Endothelial cell of umbilical vein (primary cell): ENCODE measurements at places on chromosomes 12 and 14. TPM values are rescaled to one million over a fixed set of nuclear protein-coding genes. Genes with fewer than 3 reads are reported as not detected.

GRCh38 chr12:112938751-112939150 lies 477 bp downstream of the OAS3 start:
- no peak for DNase-seq

DNA sequence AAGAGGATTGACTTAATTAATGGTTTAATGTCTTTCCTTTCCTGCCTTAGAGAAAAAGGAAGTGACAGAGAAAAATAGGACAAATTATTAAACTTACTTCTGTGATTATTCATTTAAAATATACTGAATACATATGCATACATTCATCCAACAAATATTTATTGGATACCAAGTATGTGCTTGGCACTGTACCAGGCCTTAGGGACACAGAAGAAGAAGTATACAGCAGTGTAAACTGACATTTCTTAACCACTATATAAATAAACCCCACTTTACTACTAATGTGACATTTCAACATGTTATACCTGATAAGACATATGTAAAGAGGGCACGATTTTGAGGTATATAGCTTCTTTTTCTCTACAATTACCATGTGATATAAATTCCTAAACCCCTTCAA lies 53.6 kb downstream of the ERO1A start:
- no peak for DNase-seq

DNA sequence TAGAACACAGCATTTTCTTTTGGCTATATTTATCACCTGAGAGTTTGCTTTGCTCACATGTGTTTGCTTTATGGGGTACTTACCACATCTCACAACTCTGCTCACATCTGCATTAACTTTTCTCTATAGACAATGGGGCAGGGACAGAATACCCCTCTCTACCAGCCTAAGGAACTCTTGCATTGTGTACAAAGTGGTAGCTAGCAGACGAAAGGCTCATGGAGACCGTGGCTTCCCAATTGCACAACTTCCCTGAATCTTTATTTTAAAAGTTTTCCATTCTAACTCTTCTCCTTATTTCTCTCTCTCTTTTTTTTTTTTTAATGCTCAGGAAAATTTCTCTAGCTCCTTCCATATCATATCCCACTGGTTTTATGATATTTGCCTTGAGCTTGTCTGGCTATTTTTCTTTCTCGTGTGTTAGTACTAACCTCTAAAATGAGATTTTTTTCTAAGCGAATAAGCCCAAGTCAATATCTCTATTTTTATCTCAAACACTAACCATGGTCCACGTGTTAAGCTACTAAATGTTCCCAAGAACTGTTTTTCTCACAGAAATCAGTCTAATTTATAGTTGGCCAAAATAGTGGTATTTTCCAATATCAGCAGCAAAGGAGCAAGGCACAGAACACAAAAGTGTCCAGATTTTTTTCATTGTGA lies 155.2 kb downstream of the STXBP6 start:
- DNase-seq: no peak

DNA sequence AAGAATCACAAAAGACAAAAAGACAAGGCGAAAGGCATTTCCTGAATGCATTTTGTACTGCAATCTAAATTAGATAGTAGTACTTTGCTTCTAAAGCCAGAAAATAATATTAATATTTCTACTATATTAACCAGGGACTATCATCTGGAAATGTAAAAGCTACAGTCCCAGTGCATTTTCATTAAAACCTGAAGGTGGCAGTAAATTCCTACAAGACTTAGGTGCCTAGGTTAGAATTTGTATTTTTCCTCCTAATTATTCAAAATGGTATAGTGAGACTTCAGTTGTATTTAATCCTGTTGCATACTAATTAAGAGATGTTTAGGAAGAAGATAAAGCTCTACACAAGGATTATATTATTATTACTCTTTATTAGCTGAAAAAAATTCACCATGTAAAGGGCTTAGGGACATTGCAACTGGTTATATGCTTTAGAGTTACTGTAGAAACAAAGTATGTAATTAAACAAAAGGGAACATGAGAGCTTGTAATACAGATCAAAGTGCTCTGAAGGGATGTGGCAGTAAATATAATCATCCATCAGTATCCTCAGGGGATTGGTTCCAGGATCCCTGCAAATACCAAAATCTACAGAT lies 53.6 kb downstream of the BRMS1L start:
- peak; percentile 20 for DNase-seq

DNA sequence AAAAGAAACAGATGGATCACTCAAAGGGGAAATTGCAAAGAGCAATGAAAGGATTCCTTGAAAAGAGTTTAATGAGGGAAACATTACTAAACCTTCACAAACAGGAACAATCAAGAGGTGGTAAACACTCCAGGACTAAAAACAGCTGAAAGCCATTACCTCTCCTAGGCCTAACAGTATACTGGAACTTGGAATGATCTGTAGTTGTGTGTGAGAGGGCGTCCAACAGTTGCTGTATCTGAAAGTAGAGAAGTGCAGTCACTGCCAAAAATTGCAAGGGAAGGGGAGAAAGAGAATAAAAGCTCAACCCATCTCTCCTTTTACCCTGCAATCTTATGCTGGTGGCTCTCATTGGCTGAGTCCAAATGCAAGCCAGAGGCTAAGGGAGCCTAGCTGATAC lies 17.0 kb upstream of the MIS18BP1 start:
- DNase-seq: no peak

DNA sequence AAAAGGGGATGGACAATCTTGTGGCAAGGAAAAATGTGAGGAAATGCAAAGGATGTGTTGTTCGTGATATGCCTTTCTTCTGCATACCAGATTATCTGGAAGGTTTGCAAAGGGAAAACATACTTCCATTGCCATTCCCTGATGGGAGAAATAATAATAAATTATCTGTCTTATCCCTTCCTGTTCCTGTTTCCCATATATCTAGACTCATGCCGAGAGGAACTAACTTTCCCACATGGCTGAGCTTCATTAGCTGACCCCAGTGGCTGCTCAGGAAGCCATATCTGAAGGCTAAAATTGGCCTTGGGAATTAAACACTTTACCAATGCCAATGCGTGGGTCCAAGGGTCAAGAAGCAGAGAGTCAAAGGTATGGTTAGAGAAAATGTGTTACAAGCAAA lies 439.8 kb downstream of the MDGA2 start:
- DNase-seq: peak; percentile 59

GRCh38 chr14:22052795-22053194 lies 379.2 kb upstream of the OR4E1 start:
- no peak for DNase-seq

- peak; percentile 74 for DNase-seq
These were observed 44.7 kb downstream of the TCHP start for GRCh38 chr12:109944561-109945359.

- DNase-seq: peak; percentile 65
These were observed 29.0 kb downstream of the PTPRQ start for GRCh38 chr12:80472911-80473500.

DNA sequence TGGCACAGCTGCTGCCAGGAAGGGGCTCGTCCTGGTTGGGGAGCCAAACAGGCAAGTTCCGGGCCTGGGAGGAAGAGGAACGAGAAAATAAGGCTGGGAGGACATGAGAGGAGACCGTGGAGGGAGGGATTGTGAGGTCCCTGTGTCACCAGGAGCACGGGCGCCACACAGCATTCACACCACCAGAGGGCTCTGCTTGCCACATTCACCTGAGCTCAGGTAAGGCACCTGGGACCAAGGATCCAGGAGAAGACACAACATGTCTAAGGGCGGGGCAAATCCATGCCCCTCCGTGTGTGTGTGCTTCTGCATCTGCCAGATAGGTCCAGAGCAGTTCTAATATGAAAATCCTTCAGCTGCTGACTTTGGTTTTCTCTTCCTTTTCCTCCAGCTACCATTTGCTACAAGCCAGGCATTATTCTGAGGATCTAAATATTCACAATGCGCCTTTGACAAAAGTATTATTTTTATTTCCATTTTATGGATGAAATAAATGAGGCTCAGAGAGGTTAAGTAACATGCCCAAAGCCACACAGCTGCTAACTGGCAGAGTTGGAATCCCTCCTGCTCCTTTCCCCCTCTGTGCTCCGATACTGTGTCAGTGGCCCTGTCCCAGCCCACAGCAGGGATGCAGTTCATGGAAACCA lies 14.6 kb downstream of the RAPGEF3 start:
- no peak for DNase-seq

DNA sequence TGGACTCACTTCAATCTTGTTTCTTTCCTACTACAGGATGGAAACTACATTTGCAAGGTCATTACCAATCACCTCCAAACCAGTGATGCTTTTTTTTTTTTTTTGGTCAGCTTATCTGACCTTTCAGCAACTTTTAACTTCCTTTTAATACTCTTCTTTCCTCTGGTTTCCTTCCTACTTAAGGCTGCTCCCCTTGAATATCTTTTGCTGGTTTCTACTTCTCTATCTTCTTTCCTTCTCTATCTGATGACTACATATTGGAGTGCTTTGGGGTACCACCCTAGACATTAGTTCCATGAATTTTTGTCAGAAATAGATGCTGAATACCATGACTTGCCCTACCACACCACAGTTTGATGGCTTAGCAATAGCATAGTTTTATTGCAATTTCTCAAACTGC lies 197.7 kb upstream of the DDHD1 start:
- no peak for DNase-seq

- DNase-seq: no peak
These were observed 935 bp upstream of the ADSS1 start for GRCh38 chr14:104722938-104723650.

DNA sequence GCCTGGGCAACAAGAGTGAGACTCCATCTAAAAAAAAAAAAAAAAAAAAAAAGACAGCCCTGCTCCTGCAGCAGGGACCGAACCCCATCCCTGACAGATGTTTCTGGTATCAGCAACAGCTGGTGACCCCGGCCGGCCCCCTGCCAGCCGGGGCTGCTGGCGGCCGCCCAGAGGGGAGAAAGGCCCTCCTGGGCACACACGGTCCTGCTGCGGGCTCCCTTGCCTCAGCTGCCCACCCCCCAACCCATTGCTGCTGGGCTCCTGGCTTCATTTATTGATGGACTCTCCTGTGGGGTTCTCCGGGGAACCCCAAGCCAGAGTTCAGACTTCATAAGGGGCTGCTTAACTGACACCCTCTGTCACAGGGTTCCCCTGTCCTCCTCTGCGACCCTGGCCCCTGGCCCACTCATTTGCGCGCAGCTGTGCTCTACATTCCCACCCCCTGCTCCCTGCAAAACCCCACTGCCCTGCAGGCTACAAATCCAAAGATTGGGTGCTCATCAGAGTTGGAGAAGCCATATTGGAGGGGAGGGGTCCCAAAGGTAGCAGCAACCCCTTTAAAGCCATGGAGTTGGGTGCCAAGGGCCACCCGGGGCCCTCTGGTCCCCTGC lies 103.6 kb upstream of the RTL1 start:
- DNase-seq: no peak

DNA sequence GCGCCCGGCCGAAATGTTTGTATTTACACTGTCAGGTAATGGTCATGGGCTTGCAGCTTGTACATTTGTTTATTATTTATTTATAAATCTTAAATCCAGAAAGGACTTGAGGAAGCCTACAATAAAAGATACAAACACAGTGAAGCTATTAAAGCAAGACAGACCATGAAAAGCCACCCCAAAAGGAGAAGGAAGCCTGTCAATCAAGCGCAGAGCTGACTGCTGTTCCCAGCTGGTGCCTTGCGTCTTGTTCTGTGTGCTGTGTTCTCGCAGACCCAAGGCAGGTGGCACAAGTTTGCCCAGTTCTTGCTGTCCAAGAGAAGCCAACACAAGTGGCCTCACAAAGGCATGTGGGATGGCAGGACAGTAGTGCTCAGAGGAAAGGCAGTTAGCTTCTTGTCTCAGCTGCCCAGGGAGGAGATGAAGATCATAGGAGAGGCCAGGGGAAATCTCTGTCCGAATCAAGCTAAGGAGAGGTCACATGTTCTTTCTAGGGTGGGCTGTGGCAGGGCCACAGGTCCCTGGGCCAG lies 73.2 kb downstream of the SLC25A47 start:
- no peak for DNase-seq

DNA sequence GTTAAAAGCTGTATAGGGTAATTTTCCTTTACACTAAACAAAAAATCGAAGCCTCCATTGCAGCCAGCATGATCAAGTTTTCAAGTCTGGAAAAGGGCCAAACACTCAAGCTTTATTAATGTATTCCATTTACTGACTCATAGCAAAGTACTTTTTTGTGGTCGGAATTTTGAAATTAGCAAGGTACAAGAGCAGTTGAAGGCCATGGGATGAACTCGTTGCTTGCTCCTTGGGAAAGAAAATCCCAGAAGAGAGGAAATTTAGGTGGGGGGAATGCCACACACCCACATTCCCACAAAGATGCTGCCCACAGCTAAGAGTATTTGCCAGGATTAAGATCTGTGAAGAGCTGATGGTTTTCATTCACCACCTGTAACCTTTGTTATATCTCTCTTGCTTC lies 333.7 kb downstream of the EGLN3 start:
- DNase-seq: no peak

DNA sequence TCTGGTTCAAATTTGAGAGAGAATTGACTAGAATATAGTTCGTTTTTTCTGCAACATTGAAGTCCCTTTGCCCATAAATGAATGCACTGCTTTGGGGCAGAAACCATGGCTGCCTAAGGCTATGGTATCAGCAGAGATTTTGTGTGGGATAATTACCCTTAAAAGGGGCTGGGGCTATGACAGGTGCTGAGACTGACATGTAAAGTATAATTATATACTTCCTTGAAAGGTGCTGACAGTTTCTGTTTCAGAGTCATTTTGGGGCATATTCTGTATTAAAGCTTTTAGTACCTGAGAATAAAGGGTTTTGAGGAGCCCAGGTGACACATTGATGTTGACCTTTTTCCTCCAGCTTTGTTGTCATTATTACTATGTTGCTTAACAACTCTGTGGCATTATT lies 150.3 kb upstream of the PTPRQ start:
- no peak for DNase-seq

DNA sequence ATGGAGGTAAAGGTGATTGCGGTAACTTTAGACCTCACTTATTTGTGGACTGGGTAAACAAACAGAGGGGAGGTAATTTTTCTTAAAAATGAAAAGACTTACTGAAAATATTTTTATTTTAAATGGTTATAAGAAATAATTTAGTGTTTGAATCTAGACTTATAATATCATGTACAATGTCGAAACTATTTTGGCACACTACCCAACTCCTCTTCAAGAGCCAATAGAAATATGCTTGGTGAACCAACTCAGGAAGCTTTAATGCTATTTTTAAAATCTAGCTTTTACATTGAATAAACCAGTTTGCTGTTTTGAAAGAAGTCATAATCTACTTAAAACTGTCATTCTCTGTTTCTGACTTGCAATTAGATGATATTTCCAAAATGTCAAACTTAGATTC lies 175.8 kb upstream of the NPAS3 start:
- DNase-seq: no peak

DNA sequence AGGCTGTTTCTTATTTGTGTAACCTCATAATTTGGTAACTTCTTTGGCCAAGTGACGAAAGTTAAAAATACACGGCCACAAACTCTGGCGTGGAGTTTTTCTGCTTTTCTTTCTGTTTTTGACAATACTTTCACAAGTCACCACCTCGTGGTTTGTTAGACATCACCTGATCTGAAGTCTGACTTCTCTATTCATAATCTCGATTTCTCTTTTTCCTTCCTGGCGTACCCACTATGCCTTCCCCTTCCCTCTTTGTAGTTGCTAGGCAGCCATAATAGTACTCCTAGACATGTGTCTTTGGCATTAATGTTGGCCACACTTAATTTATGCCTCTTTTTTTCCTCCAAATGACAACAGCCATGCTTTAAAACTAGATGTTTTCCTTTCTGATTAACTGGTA lies 97.6 kb downstream of the POLR3B start:
- no peak for DNase-seq

Gene SLC22A17
- total RNA-seq: 1.8 and 4.6 TPM in 2 replicates

Gene GYS2
- not detected in 2 replicates for total RNA-seq

Gene PTPN11
- 104 and 107 TPM in 2 replicates for total RNA-seq

Gene TMEM132C
- not detected in 2 replicates for total RNA-seq
